ENCODE measurements at places on chromosomes 4 and X.

DNA sequence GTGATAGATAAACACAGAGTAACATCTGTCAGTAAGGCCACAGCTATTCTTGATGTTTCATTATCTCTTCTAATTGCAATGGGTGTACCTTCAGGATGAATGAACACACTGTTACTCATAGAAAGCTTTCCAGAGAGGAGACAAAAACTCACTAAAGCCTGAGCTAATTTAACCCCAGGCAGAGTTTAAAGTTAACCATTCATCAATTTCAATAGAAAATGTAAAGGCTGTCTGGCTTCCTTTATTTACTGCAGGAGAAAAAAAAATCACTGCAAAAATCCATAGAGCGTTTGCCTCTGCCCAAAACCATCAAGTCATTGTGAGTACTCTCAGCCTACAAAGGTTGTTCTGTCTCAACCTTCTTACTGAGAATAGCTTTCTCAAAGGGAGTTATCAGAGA lies 376.9 kb downstream of the PPP4R3C start:
- no peak for DNase-seq

- DNase-seq = no peak
Measured at GRCh38 chr4:4651811-4652755, 110.2 kb upstream of the STX18 start.

DNA sequence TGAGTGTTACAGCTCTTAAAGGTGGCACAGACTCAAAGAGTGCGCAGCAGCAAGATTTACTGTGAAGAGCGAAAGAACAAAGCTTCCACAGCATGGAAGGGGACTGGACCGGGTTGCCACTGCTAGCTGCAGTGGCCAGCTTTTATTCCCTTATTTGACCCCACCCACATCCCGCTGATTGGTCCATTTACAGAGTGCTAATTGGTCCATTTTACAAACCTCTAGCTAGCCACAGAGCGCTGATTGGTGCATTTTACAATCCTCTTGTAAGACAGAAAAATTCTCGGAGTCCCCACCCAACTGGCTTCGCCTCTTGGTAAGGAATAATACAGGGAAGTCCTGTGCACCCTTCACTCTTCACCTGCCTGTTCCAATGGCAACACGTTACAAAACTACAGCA lies 1.9 kb upstream of the SHROOM2 start:
- no peak for DNase-seq

DNA sequence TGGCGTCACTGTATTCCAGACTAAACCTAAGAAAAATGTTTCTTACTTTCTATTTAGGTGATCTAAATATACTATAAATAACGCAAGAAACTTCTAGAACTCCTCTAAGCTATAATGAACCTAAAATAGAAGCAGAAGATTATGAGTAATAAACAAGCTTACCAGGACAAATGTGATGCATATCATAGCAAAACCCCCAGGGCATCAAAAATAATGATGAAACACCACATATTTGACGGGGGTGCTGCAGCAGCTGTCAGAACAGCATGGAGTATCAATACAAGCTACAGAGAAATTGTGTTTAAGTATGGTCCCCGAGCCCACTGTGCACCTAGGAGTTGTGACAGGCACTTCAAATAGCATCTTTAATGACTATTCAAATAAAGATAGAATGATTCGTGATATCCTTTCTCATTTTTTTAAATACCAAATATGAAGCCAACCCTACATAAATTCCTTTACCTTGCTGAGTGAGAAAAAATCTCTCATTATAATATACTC lies 337.3 kb downstream of the CENPC start:
- DNase-seq = no peak

DNA sequence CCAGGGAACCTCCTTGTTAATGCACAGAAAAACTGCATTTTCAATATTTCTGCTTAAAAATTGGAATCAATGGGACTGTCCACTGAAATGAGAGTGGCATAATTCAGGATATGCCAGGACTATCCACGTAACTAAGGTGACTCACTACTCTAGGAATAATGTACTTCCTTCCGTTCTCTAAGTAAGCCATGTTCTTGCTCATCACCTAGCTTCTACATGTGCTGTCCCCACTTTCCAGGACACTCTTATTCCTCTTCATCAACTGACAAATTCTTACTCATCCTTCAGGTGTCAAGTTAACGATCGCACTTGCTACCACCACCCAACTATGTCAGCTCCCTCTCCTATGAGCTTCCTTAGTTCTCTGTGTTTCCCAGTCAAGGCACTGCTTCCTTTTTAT lies 342.8 kb upstream of the F9 start:
- DNase-seq = no peak

- DNase-seq = no peak
Measured at GRCh38 chr4:173332963-173333657, 1.0 kb downstream of the HMGB2 start.

GRCh38 chr4:54940996-54941865 lies 184.2 kb downstream of the KDR start:
- DNase-seq = peak; percentile 55

DNA sequence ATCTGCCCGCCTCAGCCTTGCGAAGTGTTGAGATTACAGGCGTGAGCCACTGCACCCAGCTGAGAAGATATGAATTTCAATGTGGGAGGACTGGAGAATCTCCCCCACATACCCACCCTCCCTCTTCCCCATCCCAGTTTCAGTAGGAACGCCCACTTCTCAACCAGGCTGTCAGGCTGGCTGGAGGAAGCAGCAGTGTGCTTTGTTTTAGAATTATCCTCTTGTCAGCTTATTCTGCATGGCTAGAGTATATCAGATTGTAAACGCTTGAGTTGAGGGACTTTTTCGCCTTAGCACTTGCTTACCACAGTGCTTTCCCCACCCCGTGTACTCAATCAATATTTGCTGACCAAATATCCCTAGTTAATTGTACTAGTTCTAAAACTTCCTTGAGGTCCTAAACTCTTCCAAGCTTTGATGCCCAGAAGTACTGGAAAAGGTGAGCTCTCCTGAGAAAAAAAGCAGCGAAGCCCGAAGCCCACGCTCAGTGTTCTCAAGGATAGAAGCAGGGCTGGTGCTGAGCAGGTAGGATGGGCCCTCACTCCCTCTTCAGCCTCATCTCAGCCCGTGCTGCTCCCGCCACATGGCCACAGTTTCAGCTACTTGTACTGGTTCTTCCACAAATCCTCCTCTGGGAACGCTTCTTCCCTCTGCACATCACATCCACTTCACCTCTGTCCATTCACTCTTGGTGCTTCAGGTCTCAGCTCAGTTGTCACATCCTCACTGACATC lies 7.3 kb upstream of the ARHGAP10 start:
- no peak for DNase-seq

- peak; percentile 87 for DNase-seq
Measured at GRCh38 chr4:76993787-76994641, 44.5 kb downstream of the SEPTIN11 start.

DNA sequence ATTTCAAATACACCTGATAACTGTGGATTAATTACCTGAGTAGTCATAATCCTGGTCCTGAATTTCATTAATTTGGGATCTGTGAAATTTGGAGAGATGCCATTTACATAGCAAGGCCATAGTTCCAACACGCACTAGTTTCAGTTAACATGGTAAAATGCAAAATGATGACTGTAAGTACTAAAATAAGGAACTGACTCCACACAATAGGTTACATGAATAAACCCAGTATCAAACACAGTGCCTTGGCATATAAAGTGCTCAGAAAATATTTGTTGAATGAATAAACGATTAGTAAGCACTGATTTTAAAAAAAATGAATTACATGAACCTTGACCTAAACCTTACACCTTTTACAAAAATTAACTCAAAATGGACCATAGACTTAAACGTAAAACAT lies 9.0 kb downstream of the FBXO8 start:
- DNase-seq = no peak

DNA sequence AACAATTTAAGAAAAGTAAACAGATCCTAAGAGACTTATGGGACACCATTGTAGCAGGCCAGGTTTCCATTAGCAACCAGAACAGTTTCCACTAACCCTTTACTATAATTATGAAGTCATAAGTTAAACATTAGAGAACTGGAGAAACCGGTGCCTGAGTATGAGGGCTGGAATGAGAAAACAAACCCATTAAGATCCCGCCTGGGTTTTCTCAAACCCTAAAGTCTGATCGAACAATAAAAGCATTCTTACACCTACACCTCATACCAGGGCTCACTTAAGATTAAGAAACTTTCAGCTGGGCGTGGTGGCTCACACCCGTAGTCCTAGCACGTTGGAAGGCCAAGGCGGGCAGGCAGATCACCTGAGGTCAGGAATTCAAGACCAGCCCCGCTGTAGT lies 13.7 kb upstream of the DHX15 start:
- DNase-seq = no peak

DNA sequence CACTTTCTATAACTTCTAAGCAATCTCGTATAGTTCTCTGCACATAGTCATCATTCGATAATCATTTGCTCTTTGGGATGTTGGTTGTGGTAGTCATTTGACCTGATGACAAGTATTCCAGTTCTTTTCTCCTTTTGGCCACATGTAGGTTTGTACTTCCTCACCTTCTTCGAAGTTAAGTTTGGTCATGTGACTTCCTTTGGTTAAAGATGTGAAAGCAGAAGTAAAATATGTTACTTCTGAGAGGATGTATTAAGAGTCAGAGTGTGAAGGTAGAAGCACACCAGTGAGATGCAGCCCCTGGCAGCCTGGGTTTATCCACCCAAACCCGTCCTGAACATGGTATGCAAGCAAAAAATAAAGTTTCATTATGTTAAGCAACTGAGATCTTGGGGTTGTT lies 48.9 kb upstream of the ZNF518B start:
- no peak for DNase-seq

DNA sequence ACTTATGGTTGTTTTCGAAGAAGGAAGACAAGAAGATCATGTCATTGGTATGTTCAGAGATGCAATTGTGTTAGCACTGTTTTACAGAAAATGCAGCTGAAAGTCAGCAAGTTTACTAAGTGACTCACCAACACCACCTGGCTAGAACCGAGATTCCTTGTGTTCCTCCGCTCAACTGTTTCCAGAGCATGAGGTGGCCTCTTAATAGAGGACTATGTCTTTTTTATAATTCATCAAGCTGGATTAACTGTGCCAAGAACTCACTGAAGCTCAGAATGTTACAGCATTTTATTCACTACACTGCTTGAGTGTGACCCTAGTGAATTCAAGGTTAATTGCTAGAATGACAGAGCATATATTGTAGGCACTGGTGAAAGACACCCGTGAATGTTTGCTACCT lies 1573.5 kb upstream of the TENM3 start:
- no peak for DNase-seq

GRCh38 chrX:68273887-68274286 lies 159.4 kb downstream of the OPHN1 start:
- DNase-seq = no peak

DNA sequence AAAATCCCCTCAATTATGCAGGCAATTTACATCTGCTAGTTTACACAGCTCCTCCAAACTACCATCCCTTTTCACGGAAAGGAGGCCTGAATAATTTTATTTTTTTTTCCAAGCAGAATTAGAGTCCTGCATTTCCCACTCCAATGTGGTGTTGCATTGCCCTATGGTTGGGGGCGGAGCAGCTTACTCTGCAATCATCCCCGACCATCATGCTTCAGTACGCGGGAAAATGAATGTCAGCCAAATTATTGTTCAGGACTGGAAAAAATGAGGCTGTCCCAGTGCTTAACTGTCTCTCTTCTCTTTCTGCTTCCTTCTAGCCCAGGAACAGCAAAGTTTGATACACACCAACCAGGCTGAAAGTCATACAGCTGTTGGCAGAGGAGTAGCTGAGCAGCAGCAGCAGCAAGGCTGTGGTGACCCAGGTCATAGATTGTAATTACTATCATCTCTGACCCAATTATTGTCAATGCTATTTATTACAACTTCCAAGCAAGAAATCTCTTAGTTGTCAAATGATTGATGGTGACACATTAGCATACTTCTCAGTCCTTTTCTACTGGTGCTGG lies 28.3 kb downstream of the MMRN1 start:
- no peak for DNase-seq

DNA sequence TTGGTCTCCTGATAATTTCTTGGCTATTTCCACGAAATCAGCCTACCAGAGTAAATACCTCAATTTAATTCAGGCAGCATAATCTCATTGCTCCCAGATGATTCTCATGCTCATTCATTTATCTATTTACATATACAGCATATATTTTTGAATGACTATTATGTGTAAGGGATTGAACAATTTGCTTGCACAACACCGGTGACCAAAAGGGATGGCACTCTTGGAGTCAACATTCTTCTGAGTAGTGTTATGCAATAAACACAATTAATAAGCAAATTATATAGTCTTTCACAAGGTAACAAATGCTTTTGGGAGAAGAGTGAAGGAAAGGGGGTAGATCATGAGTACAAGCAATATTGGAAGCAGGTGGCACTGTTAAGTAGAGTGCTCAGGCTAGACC lies 1015.3 kb downstream of the ARAP2 start:
- no peak for DNase-seq

DNA sequence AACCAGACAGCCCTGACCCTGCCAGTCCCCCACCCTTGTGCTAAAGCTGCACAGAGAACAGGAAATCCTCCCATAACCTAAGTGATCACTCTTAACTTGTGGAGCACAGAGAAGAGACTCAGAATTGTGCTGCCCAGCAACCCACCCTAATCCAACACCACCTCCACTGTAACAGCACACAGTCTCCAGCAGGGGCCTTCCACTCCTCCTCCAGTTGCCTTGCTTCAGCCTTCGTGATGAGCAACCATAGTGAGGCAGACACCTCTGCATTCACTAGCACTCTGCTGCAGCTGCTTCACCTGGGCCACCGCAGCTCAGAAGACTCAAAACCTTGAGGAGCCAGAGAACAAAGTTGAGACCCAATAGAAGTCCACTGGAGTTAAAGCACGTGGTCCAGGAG lies 7.9 kb upstream of the UGT2B4 start:
- no peak for DNase-seq

GRCh38 chr4:124396333-124396732 lies 316.2 kb downstream of the ANKRD50 start:
- no peak for DNase-seq

DNA sequence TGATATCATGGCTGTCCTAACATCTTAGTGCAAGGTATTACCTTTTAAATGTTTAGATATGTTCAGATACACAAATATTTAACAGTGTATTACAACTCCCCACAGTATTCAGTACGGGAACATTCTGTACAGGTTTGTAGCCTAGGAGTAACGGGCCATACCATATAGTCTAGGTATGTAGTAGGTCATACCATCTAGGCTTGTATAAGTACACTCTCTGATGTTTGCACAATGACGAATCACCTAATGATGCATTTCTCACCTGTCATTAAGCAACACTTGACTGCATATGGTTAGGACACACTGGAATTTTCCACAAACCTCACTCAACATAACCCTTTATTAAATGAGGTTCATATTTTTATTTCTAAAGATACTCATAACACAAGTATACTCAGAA lies 67.7 kb downstream of the THOC2 start:
- no peak for DNase-seq

Data from thymus (tissue), 14 donors.